GM12892 (cell line): ENCODE measurements at places on chromosomes 1 and 21.

- DNase-seq: no peak
These were observed 43.6 kb downstream of the OLFML3 start for GRCh38 chr1:114022877-114023276.

DNA sequence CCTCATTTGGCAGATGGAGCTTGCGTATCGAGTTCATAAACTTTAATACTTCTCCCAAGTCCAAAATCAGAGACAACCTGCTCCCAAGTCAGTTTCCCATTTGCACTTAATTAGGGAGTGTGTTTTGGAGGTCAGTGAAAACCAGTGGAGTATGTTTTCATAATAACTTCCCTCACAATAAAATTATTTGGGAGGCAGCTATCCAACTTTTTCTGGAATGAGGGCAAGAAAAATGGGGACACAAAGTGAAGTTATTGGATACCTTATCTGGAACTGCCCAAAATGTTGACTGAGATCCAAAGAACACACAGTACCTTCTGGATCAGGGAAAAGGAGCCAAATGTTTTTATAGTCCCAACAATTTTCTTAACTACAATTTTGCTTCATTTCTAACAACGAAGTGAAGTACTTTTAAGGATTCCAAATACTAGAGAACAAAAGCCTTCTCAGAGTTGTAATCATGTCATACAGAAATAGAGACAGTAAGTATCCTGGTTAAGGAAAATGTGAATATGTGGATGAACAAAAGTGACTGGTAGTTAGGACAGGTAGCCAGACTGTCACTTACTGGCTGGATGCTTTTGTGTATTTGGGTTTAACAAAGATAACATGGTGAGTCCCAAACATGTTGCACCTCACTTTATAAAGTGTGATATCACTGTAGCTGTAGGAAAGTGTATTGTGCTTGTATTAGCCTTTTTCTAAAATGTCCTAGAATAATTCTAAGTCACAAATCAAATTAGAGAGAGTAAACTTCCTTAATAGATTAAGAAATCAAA lies 325.0 kb downstream of the HLX start:
- DNase-seq: no peak

DNA sequence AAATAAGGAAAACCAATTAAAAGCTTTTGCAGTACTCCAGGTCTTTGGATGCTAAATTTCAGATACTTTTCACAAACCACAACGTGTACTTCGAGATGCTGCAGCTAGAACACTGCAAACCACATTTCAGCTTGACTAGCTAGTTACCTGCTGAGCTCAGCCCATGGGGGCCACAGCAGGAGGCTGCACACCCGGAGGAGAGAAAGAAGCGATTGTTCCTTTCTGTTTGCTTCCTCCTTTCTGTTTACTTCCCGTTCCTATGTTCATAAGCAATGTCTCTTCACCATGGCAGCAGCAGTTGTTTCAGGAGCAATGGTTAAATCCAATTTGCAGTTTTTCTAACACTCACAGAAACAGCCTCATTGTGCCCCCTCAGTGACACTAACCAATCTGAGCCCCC lies 225.6 kb upstream of the FGGY start:
- no peak for DNase-seq

- DNase-seq: no peak
These were observed 100.7 kb downstream of the COLGALT2 start for GRCh38 chr1:183936791-183937190.

DNA sequence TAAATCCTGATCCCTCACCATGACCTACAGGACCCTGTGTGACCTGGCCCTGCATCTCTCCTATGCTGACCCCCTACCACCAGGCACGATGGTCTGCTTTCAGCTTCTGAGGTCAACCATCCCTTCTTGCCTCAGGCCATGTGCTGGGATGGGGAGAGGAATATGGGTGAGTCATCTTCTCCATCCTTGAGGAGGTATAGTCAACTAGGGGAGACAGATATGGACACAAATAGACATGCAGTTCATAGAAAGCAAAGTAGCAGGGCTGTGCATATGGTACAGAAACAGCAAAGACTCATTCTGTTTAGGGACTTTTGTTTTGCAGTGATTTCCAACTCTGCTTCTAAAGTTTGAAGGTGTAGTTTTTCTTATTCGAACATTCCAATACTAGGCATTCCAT lies 250.8 kb upstream of the FGGY start:
- DNase-seq: no peak

- no peak for DNase-seq
These were observed 150.9 kb downstream of the HLX start for GRCh38 chr1:221029981-221030649.

DNA sequence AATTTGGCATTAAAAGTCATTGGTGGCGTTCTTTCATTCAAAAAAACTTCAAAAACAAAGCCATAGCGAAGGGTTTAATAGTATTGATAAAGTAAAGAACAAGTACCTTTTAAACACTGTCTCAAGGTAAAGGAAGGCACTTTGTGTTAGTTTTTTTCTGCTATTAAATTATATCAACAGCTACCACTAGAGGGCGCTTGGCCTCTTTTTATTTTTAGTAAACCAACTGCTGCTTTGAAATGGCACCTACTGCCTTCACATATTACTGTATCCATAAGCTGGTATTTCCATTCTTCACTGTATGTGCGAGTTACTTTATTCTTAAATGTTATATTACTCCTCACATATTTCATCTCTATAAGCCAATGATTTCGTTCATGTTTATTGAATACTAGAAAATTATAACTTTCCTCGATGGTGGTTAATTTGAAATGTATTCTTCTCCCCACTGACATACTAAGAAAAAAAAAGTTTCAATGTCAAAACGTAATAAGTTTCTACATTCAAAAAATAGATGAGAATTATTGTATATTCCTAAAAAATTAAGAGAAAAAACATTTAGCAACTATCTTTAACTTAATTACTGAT lies 125.7 kb upstream of the CXADR start:
- DNase-seq: peak; percentile 9
